ENCODE measurements at places on chromosomes 1 and 21. TPM values are rescaled to one million over a fixed set of nuclear protein-coding genes. Genes with fewer than 3 reads are reported as not detected.

The SLC45A1 gene
- 10.0 TPM for total RNA-seq

The RORC gene
- total RNA-seq: 0.17 TPM

The CD48 gene
- 14.6 TPM for total RNA-seq

DNA sequence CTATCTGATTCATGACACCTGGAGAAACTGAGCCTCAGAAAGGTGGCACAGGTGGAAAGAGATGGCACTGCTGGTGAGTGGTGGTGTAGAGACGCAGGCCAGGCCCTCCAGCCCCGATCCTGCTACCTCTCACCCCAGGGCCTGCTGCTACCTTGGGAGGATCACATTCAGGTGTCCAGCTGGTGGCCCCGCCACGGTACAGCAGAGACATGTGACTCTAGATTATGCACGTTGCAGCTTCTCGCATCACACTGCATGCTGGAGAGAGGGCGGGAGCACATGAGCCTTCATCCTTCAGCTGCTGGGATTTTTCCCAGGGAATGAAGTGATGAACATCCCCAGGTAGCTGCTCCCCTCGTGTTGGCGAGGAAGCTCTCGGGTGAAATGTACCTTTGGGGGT lies 32.9 kb downstream of the KAZN start:
- no peak overlapping the region for H3K27ac ChIP-seq
- no peaks in the 10 kb centered on the region for H3K36me3 ChIP-seq
- H3K27me3 ChIP-seq: no peaks in the 10 kb centered on the region
- no peak for DNase-seq
- peaks cover 23% of the 10 kb centered on the region for H3K4me1 ChIP-seq

- no peaks in the 10 kb centered on the region for H3K36me3 ChIP-seq
- H3K27ac ChIP-seq: no peak overlapping the region
- no peak for DNase-seq
- H3K4me3 ChIP-seq: no peak overlapping the region
- H3K4me1 ChIP-seq: no peaks in the 10 kb centered on the region
Observed at GRCh38 chr21:26560612-26561011, 12.5 kb downstream of the CYYR1 start.

The PHLDA3 gene
- total RNA-seq: 83.7 TPM

GRCh38 chr1:167671727-167672511 lies 41.9 kb downstream of the RCSD1 start:
- H3K27ac ChIP-seq: no peak overlapping the region
- DNase-seq: no peak
- H3K27me3 ChIP-seq: no peaks in the 10 kb centered on the region
- no peak overlapping the region for H3K4me3 ChIP-seq
- peaks cover 3% of the 10 kb centered on the region for H3K4me1 ChIP-seq

DNA sequence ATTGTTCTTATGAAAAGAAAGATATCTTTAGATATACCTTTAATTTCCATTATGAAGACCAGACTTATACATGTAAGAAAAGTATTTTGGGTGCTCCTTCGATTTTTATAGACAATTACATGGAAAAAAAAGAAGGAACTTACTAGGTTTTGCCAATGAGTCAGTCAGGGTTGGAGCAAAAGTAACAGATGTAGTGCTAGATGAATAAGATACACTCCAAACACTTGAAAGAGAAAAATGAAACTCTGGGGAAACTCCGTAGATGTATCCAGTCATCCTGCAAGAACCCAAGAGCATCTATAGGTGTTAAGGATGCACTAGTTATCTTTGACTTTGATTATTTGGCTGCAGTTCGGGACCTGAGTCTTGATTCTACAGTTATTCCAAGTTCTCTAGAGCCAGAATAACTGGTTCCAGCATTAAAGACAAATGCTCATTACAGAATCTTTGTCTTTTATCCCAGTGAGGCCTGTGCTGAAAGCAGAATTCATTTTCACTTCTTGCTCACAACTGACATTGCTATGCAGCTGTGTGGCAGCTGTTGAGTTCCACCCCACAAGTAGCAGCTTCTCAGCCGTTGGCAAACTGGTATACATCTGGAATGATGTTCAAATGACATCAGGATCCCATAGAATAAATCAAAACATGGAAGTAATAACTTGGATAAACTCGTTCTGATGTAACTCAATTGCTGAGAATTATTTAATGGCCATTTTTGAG lies 326.1 kb downstream of the ASTN1 start:
- H3K4me1 ChIP-seq: no peaks in the 10 kb centered on the region
- H3K27me3 ChIP-seq: no peaks in the 10 kb centered on the region
- no peak for DNase-seq
- H3K27ac ChIP-seq: no peak overlapping the region

GRCh38 chr1:157335056-157335455 lies 196.9 kb upstream of the ETV3 start:
- no peak for DNase-seq

DNA sequence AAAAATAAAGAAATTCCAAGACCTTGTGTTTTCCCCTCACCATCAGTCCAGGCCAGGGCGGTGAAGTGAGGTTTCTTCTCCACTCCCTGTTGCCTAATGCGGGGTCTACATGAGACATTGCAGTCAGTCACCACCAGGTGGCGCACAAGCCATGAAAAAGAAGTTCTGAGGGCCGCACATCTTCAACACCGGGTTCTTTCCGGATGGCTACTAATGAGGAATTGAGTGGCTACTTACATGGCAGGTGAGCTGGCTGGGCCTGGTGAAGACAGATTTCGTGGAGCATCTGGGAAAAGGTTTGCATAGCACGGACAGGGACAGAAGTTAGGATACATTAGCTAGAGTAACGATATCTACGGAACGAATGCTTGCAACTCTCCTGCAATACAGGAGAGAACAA lies 15.8 kb upstream of the S100A11 start:
- H3K4me3 ChIP-seq: no peak overlapping the region
- no peaks in the 10 kb centered on the region for H3K36me3 ChIP-seq
- H3K27me3 ChIP-seq: peaks cover 14% of the 10 kb centered on the region

- H3K4me3 ChIP-seq: peak overlapping the region; percentile 94
- no peaks in the 10 kb centered on the region for H3K27me3 ChIP-seq
- DNase-seq: no peak
- peaks cover 29% of the 10 kb centered on the region for H3K4me1 ChIP-seq
- peaks cover 34% of the 10 kb centered on the region for H3K36me3 ChIP-seq
Observed at GRCh38 chr1:156337052-156337887, 822 bp downstream of the CCT3 start.

GRCh38 chr1:116417678-116418077 lies 44.6 kb downstream of the ATP1A1 start:
- no peak for DNase-seq
- no peaks in the 10 kb centered on the region for H3K27me3 ChIP-seq
- H3K4me3 ChIP-seq: peak overlapping the region; percentile 90
- H3K36me3 ChIP-seq: no peaks in the 10 kb centered on the region
- no peak overlapping the region for H3K27ac ChIP-seq

DNA sequence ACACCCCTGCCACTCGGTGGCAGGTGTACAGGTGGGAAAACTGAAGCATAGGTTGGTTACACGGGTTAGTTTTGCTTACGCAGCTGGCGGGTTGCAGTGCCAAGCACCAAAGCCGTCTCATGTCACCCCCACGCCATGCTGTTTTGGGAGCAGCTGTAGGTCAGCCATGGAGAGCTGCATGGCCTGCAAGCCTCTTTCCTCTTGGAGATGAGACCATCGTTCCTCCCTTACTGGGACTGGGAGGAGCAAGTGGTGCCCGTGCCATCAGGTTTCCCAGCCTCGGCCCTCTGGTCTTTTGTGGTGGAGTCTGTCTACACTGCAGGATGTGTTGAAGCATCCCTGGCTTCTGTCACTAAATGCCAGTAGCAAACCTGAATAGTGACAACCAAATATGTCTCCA lies 46.9 kb downstream of the AJAP1 start:
- DNase-seq: no peak
- no peak overlapping the region for H3K4me3 ChIP-seq
- H3K4me1 ChIP-seq: no peaks in the 10 kb centered on the region
- no peaks in the 10 kb centered on the region for H3K36me3 ChIP-seq
- H3K27ac ChIP-seq: no peak overlapping the region

GRCh38 chr1:172162236-172162635 lies 258.2 kb upstream of the C1orf105 start:
- H3K27ac ChIP-seq: no peak overlapping the region
- no peak overlapping the region for H3K4me3 ChIP-seq
- H3K36me3 ChIP-seq: no peaks in the 10 kb centered on the region
- peaks cover 4% of the 10 kb centered on the region for H3K4me1 ChIP-seq
- DNase-seq: no peak
- H3K27me3 ChIP-seq: no peaks in the 10 kb centered on the region

GRCh38 chr1:50332941-50333594 lies 90.2 kb downstream of the DMRTA2 start:
- peaks cover 26% of the 10 kb centered on the region for H3K27me3 ChIP-seq
- no peak for DNase-seq
- H3K27ac ChIP-seq: no peak overlapping the region
- H3K4me1 ChIP-seq: peaks cover 14% of the 10 kb centered on the region
- peak overlapping the region; percentile 56 for H3K4me3 ChIP-seq

GRCh38 chr1:205962821-205963221 lies 19.6 kb upstream of the SLC26A9 start:
- H3K4me3 ChIP-seq: no peak overlapping the region
- no peaks in the 10 kb centered on the region for H3K27me3 ChIP-seq
- no peak for DNase-seq
- H3K36me3 ChIP-seq: no peaks in the 10 kb centered on the region
- peaks cover 15% of the 10 kb centered on the region for H3K4me1 ChIP-seq

DNA sequence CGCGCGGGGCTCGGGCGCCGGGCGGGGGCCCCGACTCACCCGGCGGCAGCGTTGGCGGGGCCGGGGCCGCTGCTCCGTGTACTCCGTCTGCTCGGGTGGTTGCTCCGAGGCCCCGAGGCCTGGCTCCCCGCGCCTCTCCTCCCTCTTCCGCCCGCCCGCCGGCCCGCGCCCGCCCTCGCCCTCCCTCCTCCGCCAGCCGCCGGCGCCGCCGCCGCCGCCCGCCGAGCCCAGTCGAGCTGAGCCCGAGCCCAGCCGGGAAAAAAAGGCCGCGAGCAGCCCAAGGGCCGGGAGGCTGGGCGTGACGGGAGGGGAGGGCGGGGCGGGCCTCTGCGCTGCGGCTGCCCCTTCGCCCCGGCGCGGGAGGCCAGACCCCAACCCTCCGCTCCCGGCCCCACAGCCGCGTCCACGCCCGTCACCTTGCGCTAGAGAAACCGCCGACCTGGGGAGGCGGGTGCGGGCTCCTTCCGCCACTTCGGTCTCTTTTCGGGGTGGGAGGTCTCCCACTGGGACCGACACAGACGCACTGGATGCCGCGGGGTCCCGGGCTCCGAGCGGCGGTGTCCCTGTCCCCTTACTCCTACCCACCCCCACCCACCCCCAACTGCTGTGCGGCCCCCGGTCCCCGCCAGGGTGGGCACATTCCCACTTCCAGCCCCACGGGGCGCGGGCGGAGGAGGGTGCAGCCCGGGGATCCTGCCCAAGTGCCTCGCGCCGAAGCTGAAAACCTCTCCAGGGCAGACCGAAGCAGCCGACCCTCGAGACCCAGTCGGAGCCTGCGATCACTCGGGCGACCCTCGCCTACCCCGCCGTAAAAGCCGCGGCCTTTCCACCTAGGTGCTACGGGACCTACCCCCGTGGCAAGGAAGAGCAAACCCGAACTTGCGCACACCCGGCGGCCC lies at the start of gene CERS2:
Gene CERS2 (minus strand): TSS at position 256 of the 899 bp plus-strand sequence. CDS start 5,745 bp downstream, outside the sequence.
- no peaks in the 10 kb centered on the region for H3K27me3 ChIP-seq
- H3K36me3 ChIP-seq: no peaks in the 10 kb centered on the region

DNA sequence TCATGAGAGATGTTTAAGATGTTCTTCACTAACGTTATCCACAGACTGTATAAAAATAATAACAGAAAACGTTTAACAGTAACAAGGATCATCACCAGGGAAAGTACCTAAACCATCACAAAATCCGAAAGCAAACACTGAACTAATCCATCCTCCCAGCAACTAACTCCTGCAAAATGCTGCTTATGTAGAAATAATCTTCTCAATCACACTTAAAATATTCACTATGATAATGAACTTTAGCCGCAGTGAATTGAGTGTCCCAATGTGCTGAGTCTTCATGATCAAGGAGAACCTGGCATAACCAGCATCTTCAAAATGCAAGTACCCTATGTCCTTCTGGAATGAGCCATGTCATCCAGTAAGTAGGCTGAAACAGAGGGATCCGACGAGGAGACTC lies 166.1 kb downstream of the LTN1 start:
- H3K36me3 ChIP-seq: no peaks in the 10 kb centered on the region
- H3K4me3 ChIP-seq: no peak overlapping the region
- H3K4me1 ChIP-seq: peaks cover 57% of the 10 kb centered on the region

The DPT gene
- total RNA-seq: 95.3 TPM

- no peaks in the 10 kb centered on the region for H3K36me3 ChIP-seq
- H3K27ac ChIP-seq: peak overlapping the region; percentile 85
- no peak for DNase-seq
- H3K4me1 ChIP-seq: peaks cover 34% of the 10 kb centered on the region
- peak overlapping the region; percentile 62 for H3K4me3 ChIP-seq
Observed at GRCh38 chr1:54542120-54542961, 5.7 kb upstream of the ACOT11 start.

DNA sequence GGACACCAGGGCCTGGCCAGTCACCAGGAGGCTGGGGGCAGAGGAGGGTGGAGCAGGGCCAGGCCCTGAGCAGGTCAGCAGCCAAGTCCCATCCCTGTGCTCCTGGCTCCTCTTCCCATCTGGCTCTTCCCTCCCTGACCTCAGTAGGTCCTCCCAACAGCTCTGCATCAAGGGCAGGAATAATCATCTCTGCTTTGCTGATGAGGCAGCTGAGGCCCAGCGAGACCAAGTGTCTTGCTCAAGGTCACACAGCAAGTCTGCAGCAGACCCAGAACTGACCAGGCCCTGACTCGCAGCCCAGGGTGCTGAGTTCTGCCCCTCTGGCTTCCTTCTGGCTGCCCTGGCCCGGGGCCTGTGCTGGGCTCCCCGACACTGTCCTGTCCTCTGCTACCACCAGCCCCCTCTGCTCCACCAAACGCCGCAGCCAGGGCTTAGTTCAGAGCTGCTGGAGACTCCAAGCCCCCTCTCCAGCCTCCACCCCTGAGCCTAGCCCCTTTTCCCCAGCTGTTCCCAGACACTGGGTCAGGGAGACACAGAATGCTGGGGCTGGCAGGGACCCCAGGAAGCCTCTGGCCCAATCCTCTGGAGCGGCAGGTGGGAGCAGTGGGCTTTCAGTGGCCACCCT lies 224.9 kb downstream of the PTPRU start:
- no peak overlapping the region for H3K27ac ChIP-seq
- H3K4me3 ChIP-seq: no peak overlapping the region
- no peaks in the 10 kb centered on the region for H3K36me3 ChIP-seq
- H3K4me1 ChIP-seq: no peaks in the 10 kb centered on the region
- peaks cover 55% of the 10 kb centered on the region for H3K27me3 ChIP-seq

- H3K4me3 ChIP-seq: no peak overlapping the region
- H3K4me1 ChIP-seq: peaks cover 30% of the 10 kb centered on the region
- no peak for DNase-seq
- no peaks in the 10 kb centered on the region for H3K27me3 ChIP-seq
Observed at GRCh38 chr1:230159580-230159979, 92.5 kb downstream of the GALNT2 start.

The CLCN6 gene
- 15.4 TPM for total RNA-seq

GRCh38 chr1:151799179-151800022 lies 5.8 kb downstream of the LINGO4 start:
- H3K4me1 ChIP-seq: no peaks in the 10 kb centered on the region
- no peaks in the 10 kb centered on the region for H3K36me3 ChIP-seq
- DNase-seq: no peak
- no peak overlapping the region for H3K27ac ChIP-seq

Measured in esophagus muscularis mucosa (tissue), 4 donors.